ENCODE measurements at places on chromosomes 1 and 21.

DNA sequence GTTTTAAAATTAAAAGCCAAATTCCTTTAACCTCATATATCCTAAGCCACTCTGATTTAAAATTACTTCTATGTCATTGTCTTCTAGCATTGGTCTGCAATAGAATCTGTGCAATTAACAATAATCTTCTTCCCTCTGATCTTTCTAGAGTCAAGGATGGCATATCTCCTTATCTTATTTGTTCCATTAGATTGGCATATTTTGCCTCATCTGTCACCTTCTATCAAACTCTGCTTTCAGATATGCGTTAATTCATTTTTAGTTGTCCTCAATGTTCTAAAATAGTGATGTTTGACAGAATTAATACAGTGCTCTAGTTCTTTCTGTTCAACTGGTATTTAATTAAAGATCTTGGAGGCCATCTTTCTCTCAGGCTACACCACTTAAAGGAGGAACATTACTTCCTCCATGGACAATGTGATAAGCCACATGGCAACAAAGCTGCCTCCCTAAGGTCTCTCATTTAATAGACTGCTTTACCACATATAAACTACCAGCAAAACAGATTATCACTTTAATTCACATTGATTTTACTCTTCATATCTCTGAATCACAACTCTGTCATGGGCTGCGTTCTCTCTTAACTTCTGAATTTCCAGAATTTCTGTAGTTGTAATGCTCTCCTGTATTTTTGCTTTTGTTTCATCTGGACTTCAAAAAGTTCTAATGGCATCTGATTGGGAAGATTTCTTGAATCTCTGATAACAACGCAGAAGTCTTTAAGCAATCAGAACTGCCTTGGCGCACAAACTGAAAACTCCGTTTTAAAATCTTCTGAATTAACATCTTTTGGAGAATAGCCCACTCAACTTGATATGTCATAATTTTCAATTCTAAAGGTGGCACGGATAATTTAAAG is 2.8 kb downstream of the NRIP1 start:
- DNase-seq: no peak

DNA sequence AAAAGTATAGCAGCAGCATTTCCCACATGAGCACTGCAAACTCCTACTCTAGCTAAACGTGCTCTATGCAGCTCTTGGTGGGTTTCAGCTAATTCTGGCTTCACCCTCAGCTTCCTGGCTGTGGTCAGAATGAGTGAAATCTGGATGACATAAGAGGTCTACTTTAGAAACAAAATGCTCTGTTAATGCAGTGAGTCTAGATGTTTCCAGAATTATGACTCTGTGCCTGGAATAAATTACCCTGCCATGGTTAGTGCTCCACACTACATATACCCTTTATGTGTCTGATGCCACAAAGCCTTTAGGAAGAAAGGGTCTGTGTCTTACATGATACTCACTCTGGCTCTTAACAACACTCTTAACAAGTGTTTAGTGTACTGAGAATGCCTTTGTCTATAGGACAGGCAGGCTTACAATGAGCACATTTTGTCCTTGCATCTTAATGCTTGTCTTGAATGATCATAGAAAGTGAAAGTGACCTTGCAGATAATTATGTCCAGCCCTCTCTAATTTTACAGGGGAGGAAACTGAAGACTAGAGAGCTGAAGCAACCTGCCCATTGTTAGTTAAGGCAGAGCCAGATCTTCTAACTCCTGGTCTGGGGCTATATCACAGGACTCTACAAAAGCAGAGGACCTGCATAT is 9.2 kb downstream of the S100A10 start:
- peak; percentile 31 for DNase-seq

DNA sequence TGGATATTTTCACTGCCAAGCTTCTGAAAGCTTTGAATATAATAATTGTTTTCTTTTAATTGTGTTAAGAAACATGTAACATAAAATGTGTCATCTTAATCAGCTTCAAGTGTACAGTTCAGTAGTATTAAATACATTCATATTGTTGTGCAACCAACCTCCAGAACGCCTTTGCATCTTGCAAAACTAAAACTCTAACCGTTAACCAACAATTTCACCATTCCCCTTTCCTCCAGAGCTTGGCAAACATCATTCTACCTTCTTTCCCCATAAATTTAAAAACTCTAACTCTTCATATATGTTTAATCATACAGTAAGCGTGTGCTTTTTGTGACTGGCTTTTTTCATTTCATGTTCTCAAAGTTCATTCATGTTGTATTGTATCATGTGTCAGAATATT is 2.1 kb downstream of the MNDA start:
- DNase-seq: no peak

- no peak for DNase-seq
Measured at GRCh38 chr1:29679828-29680558, 443.7 kb downstream of the PTPRU start.

- no peak for DNase-seq
Measured at GRCh38 chr1:204703268-204703664, 17.7 kb upstream of the LRRN2 start.

GRCh38 chr21:44677881-44678280 is 4.1 kb downstream of the KRTAP12-1 start:
- DNase-seq: no peak

DNA sequence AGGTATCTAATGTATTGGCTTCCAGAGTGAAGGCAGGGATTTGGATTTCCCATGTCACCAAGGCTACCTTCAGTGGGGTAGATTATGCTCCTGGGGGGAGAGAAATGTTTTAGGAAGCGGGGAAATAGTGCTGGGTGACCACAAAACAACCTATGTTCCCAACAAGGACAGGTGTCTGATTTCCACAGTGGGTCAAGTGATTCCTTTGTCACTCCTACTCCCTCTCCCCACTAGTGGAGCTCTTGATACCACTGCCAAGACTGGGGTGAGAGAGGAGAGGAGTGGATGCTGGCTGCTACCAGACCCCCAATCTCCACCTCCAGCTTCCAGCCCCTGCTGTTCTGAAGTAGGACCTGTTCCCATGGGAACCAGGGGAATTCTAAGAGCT is 104.3 kb upstream of the FAM78B start:
- DNase-seq: no peak

DNA sequence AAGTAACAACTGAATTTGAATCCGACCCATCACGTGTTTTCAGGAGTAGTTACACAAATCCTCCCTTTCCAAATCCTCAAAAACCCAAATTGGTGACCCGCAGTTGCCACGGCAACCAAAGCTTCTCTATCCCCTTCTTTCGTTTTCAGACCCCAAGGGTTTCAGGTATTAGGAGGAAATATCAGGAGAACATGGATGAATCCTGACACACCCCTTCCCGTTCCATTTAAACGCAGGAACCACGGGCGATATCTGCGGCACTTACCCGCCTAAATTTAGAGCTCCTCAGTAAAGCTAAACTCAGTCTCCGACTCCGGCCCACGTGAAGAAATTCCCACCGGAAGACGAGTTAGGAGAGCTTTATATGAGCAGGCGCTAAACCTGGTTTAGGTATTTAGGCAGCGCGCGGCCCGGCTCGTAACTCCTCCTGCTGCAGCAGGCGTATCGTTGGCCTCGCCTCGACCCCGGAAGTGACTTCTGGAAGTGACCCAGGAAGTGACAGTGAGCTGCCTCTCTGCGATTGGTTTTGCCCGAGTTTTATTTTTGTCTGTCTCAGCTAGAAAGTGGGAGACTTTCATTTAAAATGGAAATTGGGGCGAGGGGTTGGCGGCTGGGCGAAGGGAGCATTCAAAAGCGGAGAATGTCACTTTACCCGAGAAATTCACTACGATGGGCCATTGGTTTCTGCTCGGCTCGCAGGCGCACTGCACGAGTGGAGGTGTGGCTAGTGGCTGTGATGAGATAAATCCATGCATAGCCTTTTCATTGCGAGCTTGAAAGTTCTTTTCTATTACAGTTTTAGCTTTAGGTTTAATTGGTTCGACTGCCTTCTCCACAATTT is at the start of gene TAF1A:
Gene TAF1A (minus strand): TSS at position 472 of the 841 bp plus-strand sequence.
- peak; percentile 77 for DNase-seq
